ENCODE measurements at places on chromosomes 2 and 18. TPM values are rescaled to one million over a fixed set of nuclear protein-coding genes. Genes with fewer than 3 reads are reported as not detected.

Gene RGPD8
- 1.3 TPM for polyA plus RNA-seq

Gene KCNIP3
- 5.4 TPM for polyA plus RNA-seq

Gene CAPN14
- polyA plus RNA-seq = 0.20 TPM

Gene USP14
- 19.5 TPM for polyA plus RNA-seq

GRCh38 chr2:73243884-73244570, 9.9 kb downstream of the CCT7 start:
- peak; percentile 92 for DNase-seq

DNA sequence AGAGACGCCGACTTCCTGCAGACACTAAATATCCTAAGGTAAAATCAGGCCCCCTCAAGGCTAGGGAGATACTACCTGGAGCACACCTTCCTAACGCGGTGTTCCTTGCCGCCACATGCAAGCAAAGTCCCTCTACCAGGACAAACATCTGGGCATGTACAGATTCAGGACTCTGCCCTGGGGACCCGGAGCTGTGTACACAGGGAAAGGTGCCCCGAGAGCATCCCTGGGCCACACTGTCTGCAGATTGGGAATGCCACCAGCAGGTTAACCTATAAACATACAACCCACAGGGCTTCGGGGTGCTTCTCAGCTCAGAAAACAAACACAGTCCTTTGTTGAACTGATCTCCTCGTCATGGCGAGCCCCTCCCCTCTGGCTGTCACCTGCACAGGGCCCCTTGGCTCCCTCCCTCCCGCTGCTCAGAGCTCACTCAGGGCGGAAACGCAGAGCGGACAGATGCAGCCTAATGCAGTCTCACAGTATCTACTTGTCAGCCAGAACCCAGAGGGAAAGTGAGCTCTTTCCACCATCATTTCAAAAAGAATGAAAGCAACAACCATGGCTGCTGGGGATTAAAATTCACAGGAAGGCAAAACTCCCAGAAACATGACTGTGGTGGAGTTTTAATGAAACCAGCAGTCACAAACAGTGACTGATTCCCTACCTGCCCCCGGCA, 218.8 kb downstream of the HDAC4 start:
- no peak for DNase-seq

DNA sequence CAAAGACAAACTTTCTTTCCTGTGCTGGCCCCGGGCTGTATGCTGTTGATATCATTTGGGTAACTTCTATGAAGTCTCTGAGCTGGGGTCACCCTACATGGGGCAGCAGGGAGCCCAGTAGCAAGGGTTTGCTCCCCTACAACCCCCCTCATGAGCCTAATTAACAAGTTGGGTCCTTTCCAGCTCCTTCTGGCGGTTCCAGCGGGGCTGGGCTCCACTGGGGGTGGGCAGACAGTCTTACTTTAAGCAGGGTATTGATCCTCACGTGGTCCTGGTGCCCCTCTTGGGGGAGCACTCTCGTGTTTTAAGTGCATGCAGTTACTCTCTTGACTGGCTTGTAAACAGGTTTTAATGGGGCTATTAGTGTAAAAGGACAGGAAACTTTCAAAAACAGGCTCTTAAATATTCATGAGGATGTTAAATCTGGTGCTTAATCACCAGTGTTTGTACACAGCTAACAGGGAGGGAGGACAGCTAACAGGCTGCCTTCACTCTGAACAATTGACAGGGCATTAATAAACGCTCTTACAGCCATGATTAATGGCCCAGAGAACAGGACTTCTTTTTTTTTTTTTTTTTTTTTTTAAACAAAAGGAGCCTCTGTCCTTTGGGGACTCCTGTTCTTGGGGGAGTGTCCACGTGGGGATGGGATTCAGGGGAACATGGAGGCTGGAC, 36.6 kb upstream of the SKOR2 start:
- no peak for DNase-seq
